ENCODE measurements at places on chromosomes 11 and 22. TPM values are rescaled to one million over a fixed set of nuclear protein-coding genes. Genes with fewer than 3 reads are reported as not detected.

DNA sequence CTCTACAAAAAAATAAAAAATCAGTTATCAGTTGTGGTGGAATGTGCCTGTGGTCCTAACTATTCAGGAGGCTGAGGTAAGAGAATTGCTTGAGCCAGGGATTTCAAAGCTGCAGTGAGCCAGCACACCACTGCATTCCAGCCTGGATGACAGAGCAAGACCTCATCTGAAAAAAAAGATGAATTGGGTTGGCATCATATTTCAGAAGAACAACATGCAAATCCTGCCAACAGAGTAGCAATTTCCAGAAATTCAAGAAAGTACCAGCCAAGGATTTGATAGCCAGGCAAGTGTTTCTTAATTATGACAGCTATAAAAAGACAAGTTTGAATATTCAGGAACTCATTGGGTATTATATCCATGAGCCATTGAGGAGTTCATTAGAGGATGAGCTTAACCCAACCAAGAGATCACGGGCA lies 75.2 kb downstream of the USP47 start:
- DNase-seq = no peak

DNA sequence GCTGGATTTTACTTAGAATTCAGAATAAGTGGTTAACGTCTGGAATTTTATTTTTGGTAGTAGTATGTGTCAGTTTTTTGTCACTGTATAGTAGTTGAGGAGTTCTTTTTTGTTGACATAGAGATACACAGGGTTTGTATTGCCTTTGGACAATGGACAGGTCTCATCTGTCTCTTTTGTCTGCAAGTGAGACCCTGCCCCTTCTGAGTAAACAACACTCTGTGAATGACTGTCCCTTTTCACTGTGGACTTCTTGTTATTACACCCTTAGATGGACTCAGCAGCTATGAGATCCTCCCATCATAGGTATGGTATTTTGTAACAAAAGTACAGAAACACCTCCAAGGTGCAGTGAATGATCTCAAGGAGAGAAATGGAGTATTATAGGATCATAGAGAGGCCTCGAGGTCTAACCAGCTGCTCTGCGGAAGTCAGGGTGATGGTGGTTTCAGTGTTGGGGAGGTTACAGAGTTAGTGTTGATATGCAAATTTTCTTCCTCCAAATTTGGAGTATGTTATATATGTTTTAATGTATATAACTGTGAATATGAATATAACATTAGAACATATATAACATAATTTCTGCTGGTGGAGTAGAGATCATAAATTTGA lies 7.8 kb downstream of the PPP6R3 start:
- DNase-seq = no peak

DNA sequence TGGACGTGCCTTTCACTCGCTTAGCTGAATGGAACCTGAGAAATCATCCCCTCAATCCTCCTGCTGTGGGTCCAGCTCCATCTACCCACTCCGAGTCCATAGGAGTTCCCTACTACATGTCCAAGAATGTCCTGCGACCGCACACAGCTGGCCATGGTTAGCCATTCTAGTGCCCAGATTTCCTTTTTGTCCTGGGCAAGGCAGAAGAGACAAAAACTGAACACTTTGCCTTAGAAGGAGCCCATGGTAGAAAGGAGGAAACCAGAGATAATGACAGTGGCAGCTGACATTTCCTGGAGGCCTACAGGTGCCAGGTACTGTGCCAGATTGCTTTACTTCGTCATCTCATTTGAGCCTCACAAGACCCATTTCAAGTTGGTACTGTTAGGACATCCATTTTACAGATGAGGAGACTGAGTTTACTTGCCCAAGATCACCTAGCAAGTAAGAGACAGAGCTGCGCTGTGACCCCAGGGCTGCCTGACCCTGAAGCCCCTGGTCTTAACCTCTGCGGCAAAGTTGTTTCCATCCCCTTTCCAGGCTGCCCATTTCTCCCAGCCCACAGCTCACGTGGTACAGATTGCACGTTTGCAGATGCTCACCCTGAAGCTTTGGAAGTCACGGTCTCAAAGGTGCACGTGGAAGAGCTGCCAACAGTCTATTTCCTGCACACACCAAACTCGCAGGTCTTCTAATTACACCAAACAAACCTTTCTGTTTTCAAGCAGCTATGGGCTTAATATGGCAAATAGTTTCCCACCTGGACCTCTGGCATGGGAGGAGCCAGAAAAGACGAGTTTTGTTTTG lies 112.7 kb downstream of the ZBTB16 start:
- no peak for DNase-seq

GRCh38 chr11:831961-832528 lies 707 bp upstream of the CD151 start:
- no peak for DNase-seq

DNA sequence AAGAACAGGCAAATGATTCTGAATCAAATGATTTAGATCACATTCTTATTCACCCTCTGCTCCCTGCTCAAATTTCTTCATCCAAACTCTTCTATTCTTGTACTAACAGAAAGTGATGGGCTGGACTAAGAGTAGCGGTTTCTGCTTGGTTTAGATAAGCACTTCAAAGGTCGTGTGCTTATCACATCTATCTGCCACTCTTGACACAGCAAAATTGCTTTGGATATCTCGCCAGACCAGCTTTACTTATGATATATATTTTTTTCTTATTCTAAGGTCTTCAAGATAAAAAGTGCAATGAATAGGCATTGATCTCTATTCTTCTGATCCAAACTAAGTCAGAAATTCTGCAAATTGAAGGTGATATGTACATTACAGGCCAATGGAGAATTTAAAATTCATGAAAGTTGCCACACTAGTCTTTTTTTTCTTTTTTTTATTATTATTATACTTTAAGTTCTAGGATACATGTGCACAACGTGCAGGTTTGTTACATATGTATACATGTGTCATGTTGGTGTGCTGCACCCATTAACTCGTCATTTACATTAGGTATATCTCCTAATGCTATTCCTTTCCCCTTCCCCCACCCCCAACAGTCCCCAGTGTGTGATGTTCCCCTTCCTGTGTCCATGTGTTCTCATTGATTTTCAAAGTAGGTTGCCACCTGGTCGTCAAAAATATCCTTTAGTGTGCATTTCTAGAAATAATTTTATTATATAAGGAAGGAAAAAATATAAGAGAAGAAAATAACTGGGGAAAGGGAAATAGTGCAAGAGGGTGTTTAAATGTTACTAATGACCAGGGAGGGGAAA lies 1941.0 kb upstream of the RAG2 start:
- DNase-seq = no peak

- no peak for DNase-seq
Measured at GRCh38 chr11:120511820-120512738, 531 bp downstream of the GRIK4 start.

- DNase-seq = no peak
Measured at GRCh38 chr11:66966351-66966750, 8.2 kb upstream of the PC start.

GRCh38 chr11:17563231-17563646 lies 16.2 kb downstream of the OTOG start:
- DNase-seq = no peak

DNA sequence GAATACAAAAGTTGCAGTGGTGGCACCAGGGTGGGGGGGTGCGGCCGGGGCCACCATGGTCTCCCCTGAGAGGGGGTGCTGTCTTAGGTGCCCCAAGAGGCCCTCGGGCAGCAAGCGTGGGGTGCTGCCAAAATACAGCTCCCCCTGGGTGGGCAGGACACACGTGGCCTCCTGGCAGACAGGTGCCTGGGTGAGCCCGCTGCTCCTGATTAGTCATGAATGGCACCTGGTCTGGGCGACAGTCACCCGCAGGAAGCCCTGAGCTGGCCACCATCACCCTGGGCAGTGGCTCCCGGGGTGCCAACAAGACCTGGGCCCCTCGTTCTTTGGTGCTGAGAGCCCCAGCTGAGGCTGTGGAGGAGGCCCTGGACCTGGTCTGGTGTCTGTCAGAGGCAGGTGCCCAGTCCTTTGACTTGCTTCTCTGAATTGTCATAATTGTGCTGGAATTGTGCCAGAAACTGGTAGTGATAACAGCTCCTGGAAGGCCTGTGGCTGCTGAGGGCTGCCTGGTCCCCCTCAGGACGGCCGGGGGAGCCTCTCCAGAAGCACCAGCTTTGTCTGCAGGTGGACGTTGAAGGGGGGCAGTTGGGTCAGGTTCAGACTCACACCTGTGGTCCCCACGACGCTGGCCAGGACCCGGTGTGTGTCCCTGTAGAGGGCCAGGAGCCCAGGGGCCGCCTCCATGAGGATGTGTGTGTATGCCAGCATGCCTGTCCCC lies 14.8 kb downstream of the ALG12 start:
- no peak for DNase-seq

GRCh38 chr11:132648851-132649250 lies 883.5 kb downstream of the OPCML start:
- no peak for DNase-seq

DNA sequence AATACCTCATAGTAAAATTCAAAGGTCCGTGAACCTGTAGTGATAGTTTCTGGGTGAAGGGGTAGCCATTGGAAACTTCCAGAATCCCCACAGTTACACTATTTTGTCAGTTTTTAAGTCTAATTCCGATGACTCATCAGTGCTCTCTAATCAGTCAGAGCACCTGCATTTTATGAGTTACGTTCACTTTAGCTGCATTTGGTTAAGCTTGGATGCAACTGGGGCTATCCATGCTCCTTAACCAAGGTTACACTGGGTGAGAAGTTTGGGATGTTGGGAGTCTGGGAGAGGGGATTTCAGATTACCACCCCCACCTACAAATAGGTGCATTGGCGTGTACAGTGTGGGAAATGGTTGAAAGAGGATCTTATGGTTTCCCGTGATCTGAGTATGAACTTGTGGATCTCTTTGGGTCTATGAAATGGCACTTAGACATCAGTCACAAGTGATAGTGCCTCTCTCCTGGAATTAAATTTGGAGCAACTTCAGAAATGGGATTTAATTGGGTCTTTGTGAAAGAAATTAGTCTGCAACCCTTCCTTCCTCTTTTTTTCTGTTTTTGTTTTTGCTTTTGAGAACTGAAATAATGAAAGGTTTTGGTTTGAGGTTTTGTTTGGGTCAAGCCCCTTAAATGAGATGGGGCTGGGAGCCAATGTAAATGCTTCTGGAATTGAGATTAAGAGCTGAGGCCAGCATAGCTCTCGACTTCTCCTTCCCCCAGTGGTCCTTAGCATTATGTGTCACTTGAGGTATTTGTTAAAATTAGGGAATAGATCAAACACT lies 31.5 kb downstream of the EHF start:
- DNase-seq = no peak

GRCh38 chr22:48796310-48797015 lies 1031.2 kb downstream of the BRD1 start:
- DNase-seq = no peak

NPTXR gene
- 1.7 TPM for total RNA-seq

AIFM3 gene
- total RNA-seq = 0.30 TPM

C11orf86 gene
- total RNA-seq = not detected

CCDC117 gene
- total RNA-seq = 33.9 TPM

ENTHD1 gene
- 0.11 TPM for total RNA-seq

MIOX gene
- 0.25 TPM for total RNA-seq

MMP3 gene
- not detected for total RNA-seq

TYR gene
- not detected for total RNA-seq

Data from activated T-helper 2 cell treated with anti-CD3 and anti-CD28 coated beads, Interferon-gamma antibody, Interleukin-2, Interleukin-4, amounts not matched to agents 10 μg/mL and 5 μg/mL and 100 μg/mL, durations not matched to agents 14 hours and 24 hours and 36 hours (primary cell).